ENCODE measurements at places on chromosomes 5 and 9.

DNA sequence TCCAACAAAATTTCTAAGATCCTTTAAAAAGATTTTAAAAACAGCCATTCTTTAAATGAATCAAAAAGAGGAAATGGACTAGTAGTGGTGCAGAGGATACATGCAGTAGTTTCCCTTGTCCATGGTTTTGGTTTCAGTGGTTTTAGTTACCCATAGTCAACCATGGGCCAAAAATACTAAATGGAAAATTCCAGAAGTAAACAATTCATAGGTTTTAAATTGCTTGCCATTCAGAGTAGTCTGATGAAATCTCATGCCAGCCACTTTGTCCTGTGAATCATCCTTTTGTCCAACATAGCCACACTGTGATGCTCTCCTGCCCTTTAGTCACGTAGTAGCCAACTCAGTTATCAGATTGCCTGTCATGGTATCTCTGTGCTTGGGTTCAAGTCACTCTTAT, 286.1 kb downstream of the ANXA1 start:
- DNase-seq = no peak

DNA sequence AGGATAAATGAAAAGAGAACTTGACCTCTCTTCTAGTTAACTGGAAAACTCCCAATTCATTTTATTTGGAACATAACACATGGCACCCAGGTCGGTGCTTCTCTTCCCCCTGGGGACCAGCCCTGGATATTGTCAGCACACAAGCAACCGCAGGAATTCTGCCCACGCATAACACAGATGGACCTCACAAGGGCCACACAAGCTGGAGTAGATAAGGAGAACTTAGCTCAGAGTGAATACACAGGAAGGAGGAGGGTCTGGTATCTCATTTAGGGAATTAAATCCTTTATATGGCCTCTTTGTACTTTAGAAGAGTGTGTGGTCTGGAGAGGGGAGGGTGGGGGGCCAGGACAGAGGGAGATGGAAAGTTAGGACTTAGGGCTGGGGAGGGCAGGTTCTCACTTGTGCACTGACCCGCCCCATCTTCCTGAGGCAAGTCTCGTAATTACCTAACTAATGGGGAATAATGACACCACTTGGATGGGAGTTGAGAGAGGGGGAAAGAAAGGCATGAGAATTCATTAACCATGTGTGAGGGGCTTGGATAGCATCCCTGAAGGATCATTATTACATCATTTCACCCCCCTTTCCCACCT, 341.2 kb upstream of the WWC1 start:
- peak; percentile 91 for DNase-seq

DNA sequence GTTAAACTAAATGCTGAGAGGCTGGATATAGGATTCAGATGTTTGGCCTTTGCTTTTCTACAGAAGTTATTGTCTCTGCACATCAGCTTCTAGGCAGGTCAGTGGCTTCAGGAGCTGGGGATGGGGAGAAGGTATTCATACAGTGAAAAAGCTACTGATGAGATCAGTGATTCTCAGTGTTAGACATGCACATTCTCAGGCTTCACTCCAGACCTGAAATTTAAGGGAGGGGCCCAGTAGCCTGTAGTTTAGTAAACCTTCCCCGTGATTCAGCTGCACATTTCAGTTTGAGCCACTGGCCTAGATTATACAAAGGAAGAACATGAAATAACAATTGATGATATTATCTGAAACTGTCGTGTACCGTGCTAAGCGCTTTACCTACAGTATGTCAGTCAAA, 127.2 kb downstream of the ARHGAP26 start:
- no peak for DNase-seq

- DNase-seq = peak; percentile 10
These were observed 553.8 kb upstream of the CDH9 start for GRCh38 chr5:27592231-27592630.

Data from EL (cell line).